ENCODE measurements at places on chromosomes 5 and 9.

DNA sequence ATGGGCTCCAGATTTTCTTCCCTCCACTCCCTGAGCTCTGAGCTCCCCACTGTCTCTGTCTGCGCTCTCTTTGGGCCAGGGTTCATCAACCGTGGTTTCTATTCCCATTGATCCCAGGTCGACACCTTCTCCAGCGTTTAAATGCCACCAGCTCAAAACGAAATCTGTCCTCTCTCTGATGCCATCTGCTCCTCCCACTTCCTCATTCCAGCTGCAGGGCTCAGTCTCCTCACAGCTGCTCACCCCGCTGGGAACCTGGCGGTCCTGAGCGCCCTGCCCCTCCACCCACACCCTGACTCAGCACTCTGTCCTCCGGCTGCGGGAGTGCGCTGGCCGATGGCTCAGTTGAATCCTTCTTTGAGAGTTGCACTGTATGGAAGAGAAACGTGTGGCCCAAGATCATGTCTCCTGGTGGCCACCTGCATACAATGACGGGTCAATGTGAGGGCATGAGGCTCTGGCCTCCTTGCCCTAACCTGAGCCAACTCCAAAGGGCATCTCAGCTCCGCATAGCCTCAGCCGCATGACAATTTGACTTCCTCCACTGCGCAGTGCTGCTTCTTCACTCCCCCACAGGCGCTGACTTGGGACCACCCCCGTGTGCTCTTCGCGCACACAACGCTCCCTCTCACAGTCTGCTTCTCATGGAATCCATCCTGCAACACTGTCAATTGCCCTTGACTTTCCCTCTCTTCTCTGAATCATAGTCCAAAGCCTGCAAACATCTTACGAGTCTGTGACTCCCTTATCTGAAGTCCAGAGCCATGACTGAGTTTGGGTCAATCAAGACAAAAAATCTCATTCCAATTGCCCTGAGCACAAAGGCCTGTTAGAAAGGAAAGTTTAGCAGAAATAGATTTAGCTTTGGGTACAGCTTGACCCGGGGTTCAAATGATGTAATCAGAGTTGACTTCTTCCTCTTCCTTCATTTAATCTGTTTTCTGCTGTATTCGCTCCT is 82.4 kb downstream of the PTCH1 start:
- DNase-seq, result no peak
- no peaks in the 10 kb centered on the region for H3K4me1 ChIP-seq
- no peak overlapping the region for H3K27ac ChIP-seq
- H3K4me3 ChIP-seq, result no peak overlapping the region
- H3K36me3 ChIP-seq, result no peaks in the 10 kb centered on the region
- no peaks in the 10 kb centered on the region for H3K27me3 ChIP-seq

- DNase-seq, result no peak
- no peak overlapping the region for H3K4me3 ChIP-seq
- no peaks in the 10 kb centered on the region for H3K27me3 ChIP-seq
- H3K27ac ChIP-seq, result no peak overlapping the region
Measured at GRCh38 chr5:7325975-7326913, 69.7 kb upstream of the ADCY2 start.

GRCh38 chr5:164671640-164672039 is 1166.2 kb downstream of the MAT2B start:
- H3K4me3 ChIP-seq, result no peak overlapping the region
- H3K27me3 ChIP-seq, result no peaks in the 10 kb centered on the region
- no peaks in the 10 kb centered on the region for H3K4me1 ChIP-seq
- H3K27ac ChIP-seq, result no peak overlapping the region
- H3K36me3 ChIP-seq, result no peaks in the 10 kb centered on the region

GRCh38 chr9:33129886-33130881 is 37.0 kb downstream of the B4GALT1 start:
- H3K27ac ChIP-seq, result no peak overlapping the region
- DNase-seq, result no peak
- no peaks in the 10 kb centered on the region for H3K27me3 ChIP-seq
- no peaks in the 10 kb centered on the region for H3K36me3 ChIP-seq

DNA sequence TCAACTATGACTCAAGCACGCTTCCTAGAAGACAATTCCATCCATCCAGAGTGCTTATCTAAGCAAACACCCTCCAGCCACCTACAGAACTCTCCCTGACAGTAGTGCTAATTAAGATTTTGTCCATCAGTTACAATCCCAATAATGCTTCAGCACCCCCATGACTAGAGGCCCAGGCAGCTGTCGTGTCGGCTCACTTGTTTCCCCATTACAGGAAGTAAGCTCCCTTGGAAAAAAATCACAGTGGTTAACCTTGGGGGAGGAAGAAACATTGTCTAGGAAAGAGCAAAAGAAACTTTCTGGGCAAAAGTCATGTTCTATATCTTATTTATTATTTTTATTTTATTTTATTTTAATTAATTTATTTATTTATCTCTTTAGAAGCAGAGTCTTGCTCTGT is 108.8 kb upstream of the LPAR1 start:
- H3K27ac ChIP-seq, result no peak overlapping the region
- H3K4me3 ChIP-seq, result no peak overlapping the region
- H3K36me3 ChIP-seq, result no peaks in the 10 kb centered on the region
- no peaks in the 10 kb centered on the region for H3K4me1 ChIP-seq
- no peak for DNase-seq

- H3K27me3 ChIP-seq, result no peaks in the 10 kb centered on the region
- no peaks in the 10 kb centered on the region for H3K4me1 ChIP-seq
- H3K36me3 ChIP-seq, result no peaks in the 10 kb centered on the region
- no peak for DNase-seq
- no peak overlapping the region for H3K4me3 ChIP-seq
- peak overlapping the region; percentile 93 for H3K27ac ChIP-seq
Measured at GRCh38 chr9:94909965-94910730, 183.6 kb downstream of the AOPEP start.

DNA sequence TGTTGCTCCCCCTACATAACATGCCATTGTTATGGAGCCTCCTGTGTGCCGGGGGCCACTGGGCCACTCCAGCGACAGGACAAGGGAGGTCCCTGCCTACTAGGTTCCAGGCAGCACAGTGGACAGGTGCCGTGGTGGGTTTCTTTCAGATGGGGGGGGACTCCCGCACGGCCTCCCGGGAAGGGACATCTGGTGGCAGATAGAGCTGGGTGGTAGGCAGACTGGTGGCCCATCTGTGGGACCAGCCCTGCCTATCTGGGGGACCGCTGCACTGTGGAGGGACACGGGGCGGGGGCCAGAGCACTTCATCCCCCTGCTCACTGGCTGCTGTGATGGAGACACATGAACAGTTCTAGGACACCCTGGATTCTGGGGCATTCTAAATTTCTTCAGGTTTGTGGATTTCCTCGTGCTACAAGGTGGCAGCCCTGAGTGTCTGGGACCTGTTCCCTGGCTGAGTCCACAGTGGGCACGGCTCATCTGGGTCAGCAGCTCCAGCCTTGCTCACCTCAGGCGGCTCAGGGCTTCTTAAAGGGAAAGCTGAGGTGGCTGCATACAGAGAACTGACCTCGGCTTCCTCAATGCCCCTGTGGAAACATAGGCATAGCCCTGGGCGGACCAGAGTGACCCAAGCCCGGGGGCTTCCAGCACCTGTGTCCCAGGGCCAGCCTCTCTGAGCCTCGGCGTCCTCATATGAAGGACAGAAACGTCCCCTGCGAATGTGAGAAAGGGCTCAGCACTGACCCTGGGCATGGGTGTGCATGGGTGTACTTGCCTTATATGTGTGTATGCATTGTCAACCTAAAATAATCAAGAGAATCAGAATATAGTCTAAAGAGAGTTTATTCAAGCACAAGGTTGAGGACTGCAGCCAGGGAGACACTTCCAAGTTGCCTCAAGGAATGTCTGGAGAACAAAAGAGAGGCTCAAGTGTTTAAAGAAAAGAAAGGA is 22.5 kb downstream of the FGD3 start:
- no peak overlapping the region for H3K4me3 ChIP-seq
- H3K36me3 ChIP-seq, result no peaks in the 10 kb centered on the region
- no peaks in the 10 kb centered on the region for H3K4me1 ChIP-seq
- no peak overlapping the region for H3K27ac ChIP-seq
- DNase-seq, result no peak

- no peak for DNase-seq
- no peak overlapping the region for H3K27ac ChIP-seq
- H3K4me1 ChIP-seq, result no peaks in the 10 kb centered on the region
- H3K27me3 ChIP-seq, result no peaks in the 10 kb centered on the region
Measured at GRCh38 chr9:35293376-35293964, 131.7 kb downstream of the UNC13B start.

DNA sequence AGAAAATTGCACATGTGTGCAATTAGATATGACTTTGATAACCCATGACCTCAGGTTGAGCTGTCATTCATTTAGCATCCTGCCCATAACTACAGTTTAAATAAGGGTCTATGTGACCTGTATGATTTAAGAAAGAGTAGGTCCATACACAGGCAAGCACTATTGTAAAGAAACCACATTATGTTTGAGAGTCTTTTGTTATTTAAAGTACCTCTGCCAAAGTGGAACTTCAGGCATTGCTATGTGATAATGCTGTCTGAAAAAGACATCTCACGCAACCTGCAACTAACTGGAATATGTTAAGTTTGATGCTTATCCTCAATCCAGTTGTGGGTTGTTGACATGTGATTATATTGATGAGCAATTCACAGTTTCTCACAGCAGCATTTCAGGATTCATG is 317.0 kb downstream of the TMEM161B start:
- H3K4me1 ChIP-seq, result no peaks in the 10 kb centered on the region
- DNase-seq, result no peak
- no peak overlapping the region for H3K4me3 ChIP-seq
- H3K27me3 ChIP-seq, result no peaks in the 10 kb centered on the region
- H3K36me3 ChIP-seq, result no peaks in the 10 kb centered on the region

GRCh38 chr5:149936700-149937091 is 7.9 kb downstream of the PDE6A start:
- H3K27me3 ChIP-seq, result no peaks in the 10 kb centered on the region
- H3K27ac ChIP-seq, result no peak overlapping the region
- no peak overlapping the region for H3K4me3 ChIP-seq
- H3K4me1 ChIP-seq, result peaks cover 13% of the 10 kb centered on the region

DNA sequence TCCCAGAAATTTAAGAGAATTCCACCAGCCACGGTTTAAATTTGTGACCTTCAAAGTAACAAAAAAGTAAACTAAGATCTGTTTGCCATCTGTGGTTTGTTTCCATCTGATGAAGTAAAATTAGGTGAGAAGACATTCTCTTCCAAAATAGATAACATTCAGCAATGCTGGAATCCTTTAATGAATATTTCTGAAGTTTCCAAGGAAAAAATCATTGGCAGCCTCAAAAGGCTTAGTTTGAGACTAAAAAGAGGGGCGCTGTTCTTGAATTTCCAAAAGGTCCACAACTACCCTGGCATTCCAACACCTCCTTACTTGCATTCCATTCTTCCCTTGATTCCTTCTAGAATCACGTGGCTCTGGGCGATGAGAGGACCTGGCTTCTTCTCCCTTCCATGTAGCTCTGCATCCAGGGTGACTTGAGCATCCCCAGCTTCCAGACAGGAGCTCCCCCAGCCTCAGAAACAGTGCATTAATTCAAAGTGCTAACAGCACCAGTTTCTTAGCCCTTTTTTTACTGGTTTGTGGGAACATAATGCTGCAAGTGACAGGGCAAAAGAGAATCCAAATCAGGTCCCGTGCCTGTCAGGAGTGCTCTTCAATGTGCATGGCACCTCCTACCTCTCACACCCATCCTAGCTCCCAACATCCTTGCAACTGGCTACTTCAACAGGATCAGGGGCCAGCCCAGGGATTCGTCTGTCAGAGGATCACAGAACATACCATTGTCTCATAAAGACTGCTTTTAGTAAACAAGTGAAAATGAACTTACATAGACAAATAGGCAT is 191.5 kb upstream of the S1PR3 start:
- H3K4me3 ChIP-seq, result no peak overlapping the region
- H3K27me3 ChIP-seq, result no peaks in the 10 kb centered on the region
- no peak overlapping the region for H3K27ac ChIP-seq
- DNase-seq, result no peak
- no peaks in the 10 kb centered on the region for H3K36me3 ChIP-seq

DNA sequence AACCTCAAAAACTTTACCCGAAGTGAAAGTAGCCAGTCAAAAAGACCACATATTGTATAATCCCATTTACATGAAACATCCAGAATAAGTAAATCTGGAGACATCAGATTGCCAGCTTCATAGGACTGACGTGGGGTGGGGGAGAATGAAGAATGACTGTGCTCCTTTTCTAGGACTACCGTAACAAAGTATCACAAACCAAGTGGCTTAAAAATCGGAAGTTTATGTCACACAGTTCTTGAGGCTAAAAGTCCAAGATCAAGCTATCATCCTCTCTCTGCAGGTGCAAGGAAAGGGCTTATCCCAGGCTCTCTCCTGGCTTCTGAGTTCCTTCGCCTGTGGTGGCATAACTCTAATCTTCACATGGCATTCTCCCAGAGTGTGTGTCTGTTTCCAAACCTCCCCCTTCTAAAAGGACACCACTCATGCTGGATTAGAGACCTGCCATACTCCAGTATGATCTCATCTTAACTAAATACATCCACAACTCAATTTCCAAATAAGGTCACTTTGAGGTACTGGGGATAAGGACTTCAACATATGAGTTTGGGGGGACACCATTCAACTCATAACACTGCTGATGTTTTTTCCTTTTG is 25.5 kb downstream of the ADAM19 start:
- no peaks in the 10 kb centered on the region for H3K27me3 ChIP-seq
- no peaks in the 10 kb centered on the region for H3K36me3 ChIP-seq
- no peak overlapping the region for H3K27ac ChIP-seq
- no peak overlapping the region for H3K4me3 ChIP-seq
- DNase-seq, result no peak

DNA sequence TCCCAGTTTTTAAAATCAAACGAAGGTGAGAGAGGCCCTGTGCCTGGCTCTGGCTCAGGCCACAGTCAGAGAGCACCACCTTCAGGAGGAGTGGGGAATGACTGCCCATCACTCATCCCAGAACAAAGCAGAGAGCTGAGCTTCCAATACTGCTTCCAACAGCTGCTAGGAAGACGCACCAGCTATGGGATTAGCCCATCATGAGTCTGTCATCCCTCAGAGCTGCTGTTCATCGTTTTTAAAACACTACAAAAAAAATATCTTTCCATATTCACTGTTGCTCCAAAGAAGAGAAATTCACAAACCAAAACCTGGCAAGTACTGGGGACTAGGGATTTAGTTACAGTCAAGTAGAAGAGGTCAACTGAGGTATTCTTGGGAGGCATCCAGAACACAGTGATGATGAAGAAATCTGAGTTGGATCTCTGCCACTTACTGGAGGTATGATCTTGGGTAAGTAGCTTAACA is 102.4 kb downstream of the CDK5RAP2 start:
- H3K27me3 ChIP-seq, result no peaks in the 10 kb centered on the region
- no peak for DNase-seq
- H3K4me1 ChIP-seq, result no peaks in the 10 kb centered on the region
- no peak overlapping the region for H3K4me3 ChIP-seq
- H3K27ac ChIP-seq, result no peak overlapping the region
- no peaks in the 10 kb centered on the region for H3K36me3 ChIP-seq

DNA sequence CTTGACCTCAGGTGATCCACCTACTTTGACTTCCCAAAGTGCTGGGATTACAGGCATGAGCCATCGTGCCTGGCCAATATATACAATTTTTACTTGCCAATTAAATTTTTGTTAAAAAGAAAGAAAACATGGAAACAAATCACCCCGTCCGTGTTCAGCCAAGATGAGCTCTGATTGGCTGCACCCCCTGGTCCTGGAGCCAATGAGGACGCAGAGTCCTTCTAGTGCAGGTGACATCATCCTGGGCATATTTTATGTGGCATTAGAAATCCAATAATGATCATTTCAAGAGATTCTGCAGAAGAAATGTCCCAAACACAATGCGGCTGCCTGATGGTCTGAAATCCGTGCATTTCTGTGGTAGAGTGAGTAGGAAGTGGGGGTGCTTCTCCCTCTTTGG is 159.5 kb downstream of the GAPVD1 start:
- H3K27me3 ChIP-seq, result no peaks in the 10 kb centered on the region
- no peak overlapping the region for H3K27ac ChIP-seq
